ENCODE measurements at places on chromosomes 5 and 9.

DNA sequence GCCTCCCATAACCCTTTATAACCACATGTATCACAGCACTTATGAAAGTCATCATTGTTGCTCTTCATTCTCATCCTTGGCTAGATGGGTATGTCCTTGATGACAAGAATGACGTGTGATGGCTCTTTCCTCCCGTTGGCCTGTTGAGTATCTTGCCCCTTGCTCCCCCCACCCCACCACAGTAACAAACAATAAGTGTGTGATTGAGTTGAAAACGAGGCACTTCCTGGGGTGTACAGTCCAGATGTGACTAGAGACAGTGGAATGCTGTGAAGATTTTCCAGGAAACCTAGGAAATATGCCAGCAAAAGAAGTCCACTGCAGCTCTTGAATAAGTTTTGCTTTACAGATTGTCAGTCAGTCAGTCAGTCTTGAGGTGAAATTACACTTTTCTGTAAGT lies 262.5 kb downstream of the ELAVL2 start:
- no peak for DNase-seq

DNA sequence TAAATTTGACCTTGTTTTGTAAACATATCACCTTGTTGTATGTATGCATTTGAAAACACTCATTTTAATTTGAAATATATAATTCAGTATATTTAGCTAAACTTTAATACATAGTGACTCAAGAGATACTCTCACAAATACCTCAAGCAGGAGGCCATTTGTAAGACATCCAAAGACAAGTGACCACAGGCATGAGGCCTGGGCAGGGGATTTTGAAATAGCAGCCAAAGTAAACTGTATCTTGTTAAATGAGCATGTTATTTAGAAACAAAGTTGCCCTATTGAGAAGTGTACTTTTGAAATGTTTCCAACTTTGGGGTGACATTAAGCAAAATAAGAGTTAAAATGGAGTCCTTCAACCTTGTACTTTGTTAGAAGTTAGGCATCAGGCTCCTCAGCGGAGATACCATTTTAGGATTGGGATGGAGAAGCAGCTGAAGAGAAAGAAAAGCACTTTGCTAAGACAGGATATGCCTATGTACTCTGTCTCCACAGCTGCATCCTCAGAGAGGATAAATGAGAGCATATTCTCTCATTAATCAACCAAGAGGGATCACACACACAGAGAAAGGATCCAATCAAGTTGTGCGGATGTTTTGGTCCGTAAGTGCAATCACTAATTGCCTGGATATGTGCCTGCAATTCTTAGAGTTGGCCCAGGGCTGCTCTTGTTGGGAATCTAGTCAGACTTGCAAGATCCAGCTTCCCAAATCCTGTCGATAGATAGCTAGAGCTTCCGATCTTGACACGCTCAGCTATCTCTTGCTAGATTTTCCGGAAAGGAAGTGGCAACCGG lies 157.5 kb upstream of the HAPLN1 start:
- no peak for DNase-seq

DNA sequence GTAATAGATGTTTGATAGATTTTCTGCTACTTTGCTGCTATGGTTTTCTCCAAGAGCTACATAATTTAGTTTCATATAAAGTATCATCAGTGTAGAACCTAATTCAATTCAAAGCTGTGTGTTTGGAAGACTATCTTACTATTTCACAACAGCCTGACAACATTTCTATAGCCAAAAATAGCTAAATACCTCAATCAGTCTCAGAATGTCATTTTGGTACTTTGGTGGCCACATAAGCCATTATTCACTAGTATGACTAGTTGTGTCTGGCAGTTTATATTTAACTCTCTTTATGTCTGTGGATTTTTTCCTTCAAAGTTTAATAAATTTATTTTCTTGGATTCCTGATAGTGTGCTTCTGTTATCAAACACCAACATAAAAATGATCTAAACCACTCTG lies 35.1 kb upstream of the CCDC152 start:
- DNase-seq = no peak

DNA sequence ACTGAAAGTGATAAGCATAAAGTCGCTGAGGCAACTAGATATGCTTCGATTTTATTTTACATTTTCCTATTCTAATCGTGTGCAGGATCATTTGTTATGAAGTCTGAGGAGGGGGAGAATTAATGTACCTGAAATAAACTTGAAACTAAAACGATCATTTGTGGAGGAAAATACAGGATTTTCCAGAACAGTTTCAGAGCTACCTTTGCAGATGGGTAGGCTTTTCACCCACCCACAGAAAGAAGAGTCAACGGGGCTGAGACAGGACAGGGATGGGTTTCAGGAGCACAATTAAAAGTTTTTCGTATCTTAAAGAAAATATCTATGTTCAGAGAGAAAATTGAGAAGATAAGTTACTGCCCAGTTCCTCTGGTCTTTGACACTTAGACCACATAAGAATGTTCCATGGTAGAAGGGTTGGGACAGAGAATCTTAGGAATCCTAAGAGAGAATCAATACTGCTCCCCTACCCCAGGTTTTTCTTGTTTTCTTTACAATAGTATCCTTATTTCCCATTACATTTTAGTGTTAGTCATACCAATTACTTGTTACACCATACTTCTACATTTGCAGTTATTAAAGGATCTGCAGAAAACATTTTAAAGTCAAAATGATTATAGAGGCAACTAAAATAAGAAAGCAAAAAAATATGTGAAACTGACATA lies 211.4 kb downstream of the DEPDC1B start:
- no peak for DNase-seq

GRCh38 chr5:80782626-80783025 lies 127.8 kb upstream of the DHFR start:
- DNase-seq = no peak

DNA sequence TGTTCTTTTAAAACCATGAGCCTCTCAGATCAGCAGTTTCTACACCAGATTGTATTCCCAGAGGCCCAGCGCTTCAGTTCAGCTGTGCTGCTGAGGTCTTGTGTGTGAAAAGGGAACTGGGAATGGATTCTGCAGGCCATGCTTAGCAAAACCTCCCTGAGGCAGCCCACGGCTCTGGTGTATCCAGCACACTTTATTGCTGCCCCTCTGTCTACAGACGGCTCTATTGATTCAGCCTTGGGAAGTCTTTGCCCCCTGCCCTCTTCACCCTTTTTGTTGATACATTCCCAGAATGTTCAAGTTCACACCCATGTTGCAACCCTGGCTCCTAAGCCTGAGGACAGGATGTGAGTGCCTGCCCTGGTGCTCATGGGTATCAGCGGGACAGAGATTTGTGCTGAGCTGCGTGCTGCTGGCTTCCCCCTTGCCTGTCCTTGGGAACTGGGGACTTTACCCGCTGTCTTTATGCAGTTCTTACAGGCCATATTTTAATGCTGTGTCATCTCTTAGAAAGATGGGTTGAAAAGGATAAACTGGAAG lies 37.3 kb downstream of the ARHGAP26 start:
- DNase-seq = no peak

DNA sequence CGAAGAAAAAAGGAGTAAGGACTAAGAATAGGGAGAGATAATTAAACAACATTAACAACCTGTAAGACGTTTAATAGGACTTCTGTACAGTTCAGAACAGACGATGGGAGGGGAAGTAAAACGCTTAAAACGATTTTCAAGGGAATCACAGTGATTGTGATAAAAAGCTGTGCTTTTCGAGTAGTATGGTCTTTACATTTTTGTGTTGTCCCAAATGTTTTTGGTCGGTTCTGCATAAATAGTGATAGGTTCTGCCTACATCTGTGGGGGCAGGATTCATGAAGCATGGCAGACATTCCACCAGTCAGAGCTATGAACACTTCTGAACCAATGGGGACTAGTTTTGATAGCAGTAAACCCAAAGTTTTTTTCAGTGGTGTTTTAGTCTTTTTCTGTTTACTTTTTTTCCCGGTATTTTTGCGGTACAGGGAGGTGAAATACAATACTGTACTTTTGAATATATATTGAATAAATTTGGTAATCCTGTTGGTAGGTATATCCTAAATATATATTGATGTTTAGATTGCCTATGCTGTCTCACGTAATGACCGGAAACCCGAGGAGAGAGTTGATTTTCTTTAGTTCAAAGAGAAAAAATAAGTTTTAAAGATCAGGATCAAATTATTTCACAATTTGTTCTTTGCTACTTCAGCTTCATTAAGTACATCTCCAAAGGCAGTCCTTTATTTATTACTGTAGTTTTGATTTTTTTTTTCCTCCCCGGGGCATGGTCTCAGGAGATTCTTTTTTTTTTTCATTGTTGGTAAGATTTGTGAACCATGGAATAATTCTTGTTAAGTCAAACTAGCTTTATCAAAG lies 1.3 kb downstream of the ERBIN start:
- DNase-seq = no peak

- no peak for DNase-seq
Measured at GRCh38 chr5:154868702-154869101, 10.3 kb downstream of the CNOT8 start.

DNA sequence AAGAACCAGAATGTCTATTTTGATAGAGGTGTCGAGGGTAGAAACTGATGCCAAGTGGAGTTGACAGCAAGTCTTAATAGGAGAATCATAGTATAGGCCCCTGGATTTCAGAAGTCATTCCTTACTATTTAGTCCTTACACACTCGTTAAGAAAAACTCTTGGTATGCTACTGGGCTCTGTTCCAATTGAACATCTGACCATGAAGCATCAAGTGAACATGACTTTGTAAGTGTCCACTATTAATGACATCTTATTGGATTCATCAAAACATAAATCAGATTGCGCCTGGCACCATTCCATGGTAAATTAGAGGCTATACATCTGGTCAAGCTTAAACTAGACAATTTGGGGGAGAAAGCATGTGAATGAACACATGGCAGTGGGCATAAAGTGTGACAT lies 1056.5 kb upstream of the EDIL3 start:
- no peak for DNase-seq

DNA sequence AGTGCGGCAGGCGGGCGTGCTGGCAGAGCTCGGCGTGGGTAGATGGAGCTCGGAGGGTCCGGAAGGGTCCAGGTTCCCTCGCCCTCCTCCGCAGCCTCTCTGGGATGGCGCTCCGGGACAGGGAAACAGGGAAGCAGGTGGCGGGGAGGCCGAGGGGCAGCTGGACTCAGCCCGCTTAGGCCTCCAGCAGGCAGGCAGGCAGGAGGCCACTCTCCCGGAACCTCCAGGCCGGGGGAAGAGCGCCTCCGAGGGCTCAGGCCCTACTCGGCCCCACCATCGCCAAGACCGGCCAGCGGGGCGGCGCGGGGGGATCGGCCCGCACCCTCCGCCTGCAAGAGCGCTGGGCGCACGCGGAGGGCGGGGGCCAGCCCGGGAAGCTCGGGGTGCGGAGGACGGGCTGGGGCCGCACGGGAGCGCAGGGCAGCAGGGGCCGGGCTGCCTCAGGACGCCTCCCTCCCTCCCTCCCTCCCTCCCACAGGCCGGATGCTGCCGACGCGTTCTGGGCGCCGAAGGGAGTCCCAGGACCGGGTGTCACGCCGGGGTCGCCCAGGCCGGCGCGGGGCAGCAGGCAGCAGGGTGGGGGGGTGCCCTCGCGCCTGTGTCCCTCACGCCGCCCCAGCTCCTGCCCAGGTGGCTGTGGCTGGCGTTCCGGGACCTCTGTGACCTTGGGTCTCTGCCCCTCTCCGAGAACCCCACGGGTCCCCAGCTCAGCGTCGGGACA lies 977 bp downstream of the MGAT4B start:
- no peak for DNase-seq

DNA sequence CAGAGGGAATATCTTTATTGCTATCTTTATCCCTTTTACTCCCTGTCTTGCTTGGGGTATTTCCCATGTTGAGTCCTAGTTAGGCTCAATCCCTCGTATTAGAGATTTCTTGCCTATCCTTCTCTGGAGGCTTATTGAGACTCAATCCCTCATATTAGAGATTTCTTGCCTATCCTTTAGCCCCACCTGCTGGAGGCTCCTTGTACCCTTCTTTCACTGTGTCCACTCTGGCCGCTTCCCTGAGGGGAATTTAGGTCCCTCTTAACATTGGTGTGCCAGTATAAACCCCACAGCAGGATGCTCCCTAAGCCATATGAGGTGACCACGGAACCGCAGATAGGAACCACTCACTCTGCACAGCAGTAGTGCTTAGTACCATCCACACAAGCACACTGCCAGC lies 110.7 kb upstream of the MAMDC2 start:
- DNase-seq = no peak

DNA sequence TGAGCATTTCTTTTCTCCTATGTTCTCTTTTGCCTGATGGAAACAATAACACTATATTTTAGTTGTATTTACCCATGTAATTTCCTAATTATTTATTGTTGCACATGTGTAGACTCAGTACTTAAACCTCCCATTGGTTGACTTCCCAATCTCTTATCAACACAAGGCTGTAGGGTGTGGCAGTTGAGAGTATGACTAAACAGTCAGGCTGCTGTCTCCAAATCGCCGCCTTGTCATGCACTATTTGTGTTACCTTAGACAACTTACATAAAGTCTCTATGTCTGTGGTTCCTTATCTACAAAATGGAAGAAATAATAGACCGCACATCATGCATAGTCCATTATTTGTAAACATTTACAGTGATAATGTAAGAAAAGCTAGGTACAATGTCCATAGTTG lies 68.9 kb upstream of the EFNA5 start:
- DNase-seq = no peak

- DNase-seq = no peak
Measured at GRCh38 chr9:2478421-2478820, 143.2 kb upstream of the VLDLR start.

- no peak for DNase-seq
Measured at GRCh38 chr9:113986931-113987330, 91.2 kb downstream of the AMBP start.

- no peak for DNase-seq
Measured at GRCh38 chr5:66882606-66883227, 286.5 kb downstream of the MAST4 start.

DNA sequence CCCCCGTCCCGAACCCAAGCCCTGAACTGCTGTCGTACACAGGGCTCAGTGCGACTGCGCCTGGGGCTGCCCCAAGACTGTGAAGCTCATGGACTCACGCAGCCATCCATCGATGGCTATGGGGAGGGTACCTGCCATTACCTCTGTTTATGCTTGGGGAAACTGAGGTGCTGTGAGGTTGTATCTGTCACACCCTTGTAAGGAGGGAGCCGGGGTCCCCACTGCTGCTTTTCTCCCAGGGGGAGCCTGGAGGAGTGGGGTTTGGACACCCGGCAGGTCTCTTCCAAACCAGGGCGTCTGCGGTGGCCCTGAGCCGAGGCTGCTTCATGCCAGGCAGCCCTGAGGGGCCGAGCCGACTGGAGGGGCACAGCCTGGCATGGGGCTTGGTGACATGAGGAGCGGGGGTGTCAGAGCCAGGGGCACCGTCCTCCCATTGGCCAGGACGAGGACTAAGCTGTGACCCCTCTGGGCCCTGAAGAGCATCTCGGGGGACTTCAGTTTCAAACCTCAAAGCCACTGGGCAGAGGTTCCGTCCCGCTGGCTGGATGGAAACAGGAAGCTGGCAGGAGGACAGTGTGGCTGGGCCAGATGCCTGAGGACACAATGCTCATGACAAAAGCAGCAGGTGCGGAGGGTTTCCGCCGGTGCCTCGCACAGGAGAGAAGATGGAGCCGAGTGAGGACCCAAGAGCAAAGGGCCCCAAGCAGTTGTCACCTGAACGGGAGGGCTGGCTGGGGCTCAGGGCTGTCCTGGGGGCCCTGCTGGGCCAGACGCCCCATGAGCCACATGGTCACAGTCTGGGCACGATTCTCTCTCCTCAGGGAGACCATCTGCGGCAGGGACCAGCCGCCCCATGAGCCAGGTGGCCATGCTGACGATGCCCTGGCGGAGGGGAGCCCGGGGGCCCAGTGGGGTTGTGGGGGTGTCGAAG lies 54.4 kb upstream of the EXOC3 start:
- DNase-seq = no peak

- no peak for DNase-seq
Measured at GRCh38 chr5:32646061-32646969, 61.0 kb downstream of the SUB1 start.

Measured in stimulated activated CD4-positive, alpha-beta T cell treated with anti-CD3 and anti-CD28 coated beads, Interleukin-1b, Interleukin-23, amount 100 ng/mL, for 1 hour (primary cell).